Right lung (tissue), 10 donors: ENCODE measurements at places on chromosomes 7 and 10. TPM values are rescaled to one million over a fixed set of nuclear protein-coding genes. Genes with fewer than 3 reads are reported as not detected.

TMEM140 gene
- 19.0 TPM for polyA plus RNA-seq

H2BK1 gene
- polyA plus RNA-seq: not detected

GCK gene
- polyA plus RNA-seq: 2.2 TPM

MEIG1 gene
- polyA plus RNA-seq: 1.8 TPM

DGKI gene
- polyA plus RNA-seq: 0.61 TPM

TAS2R5 gene
- polyA plus RNA-seq: 6.7 TPM

FEZF1 gene
- not detected for polyA plus RNA-seq

CTAGE4 gene
- 7.4 TPM for polyA plus RNA-seq

HHEX gene
- polyA plus RNA-seq: 42.3 TPM

MOGAT3 gene
- polyA plus RNA-seq: 0.09 TPM

GRCh38 chr7:159068488-159068811, 76.2 kb downstream of the VIPR2 start:
- no peak for DNase-seq

- DNase-seq: no peak
Observed at GRCh38 chr10:88802523-88803285, at the start of gene LIPM. LIPM (plus strand) TSS chr10:88802730; CDS start chr10:88802897, 167 bp downstream.

DNA sequence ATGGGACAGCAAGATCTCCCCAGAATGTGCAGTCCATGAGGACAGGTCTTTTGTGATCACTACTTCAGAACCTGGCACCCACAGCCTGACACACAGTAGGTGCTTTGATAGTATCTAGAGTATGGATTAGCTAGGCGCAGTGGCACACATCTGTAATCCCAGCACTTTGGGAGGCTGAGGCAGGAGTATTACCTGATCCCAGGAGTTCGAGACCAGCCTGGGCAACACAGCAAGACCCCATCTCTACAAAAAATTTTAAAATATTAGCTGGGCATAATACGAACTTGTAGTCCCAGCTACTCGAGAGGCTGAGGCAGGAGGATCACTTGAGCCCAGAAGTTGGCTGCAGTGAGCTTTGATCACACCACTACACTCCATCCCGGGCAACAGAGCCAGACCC, 22.3 kb upstream of the ARPC1B start:
- DNase-seq: no peak

- DNase-seq: no peak
Observed at GRCh38 chr10:102407425-102408130, 11.0 kb downstream of the PSD start.

- no peak for DNase-seq
Observed at GRCh38 chr7:139744768-139745677, 32.8 kb downstream of the HIPK2 start.

DNA sequence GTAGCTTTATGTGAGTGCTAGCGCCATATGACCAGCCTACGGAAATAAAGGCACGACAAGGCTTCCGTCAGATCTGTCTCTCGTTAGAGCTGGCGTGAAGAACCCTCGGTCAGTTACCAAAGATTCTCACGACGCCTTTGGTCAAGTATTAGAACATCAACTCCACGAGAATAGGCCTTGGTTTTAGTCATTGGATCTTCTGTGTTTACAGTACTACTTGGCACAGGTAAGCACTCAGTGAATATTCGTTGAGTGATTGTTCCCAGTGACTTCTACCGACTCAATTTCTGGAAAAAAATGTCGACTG, 316 bp downstream of the RBM48 start:
- no peak for DNase-seq

GRCh38 chr7:112361154-112361553, 89.1 kb upstream of the IFRD1 start:
- no peak for DNase-seq

GRCh38 chr10:120819366-120819765, 31.8 kb upstream of the WDR11 start:
- no peak for DNase-seq

DNA sequence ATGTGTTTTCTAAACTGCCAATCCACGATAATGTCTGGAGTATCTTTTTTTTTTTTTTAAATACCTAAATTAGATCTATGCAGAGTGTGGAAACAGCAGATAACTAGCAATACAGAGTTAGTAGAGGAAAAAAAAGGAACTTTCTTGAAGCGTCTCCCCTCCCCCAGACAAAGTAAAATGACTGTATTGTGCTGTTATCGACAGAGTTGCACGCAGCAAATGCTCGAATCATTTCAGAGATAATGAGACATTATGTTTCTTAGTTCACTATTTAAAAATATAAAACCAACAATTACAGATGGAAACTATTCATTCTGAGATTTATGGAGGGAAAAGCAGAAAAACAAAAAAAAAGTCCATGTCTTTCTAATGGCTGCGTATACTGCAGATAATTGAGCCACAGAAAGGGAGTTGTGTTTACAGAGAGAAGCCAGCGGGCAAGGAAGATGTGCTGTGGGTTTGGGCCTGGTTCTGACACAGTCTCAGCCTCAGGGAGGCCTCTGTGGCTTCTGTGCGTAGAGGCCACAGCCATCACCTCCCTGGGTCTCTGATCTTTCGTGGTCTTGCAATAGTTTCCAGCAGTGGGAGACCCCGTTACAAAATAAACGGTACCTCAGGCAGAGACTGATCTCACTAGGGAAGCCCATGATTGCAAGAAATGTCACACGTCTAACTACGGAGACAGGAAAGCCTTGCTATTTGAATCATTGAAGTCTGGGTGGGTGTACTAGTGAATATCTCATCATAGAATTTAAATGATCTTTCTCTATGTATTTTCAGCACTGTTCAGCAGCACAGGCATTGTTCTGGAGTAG, 19.1 kb upstream of the KLF6 start:
- DNase-seq: no peak

DNA sequence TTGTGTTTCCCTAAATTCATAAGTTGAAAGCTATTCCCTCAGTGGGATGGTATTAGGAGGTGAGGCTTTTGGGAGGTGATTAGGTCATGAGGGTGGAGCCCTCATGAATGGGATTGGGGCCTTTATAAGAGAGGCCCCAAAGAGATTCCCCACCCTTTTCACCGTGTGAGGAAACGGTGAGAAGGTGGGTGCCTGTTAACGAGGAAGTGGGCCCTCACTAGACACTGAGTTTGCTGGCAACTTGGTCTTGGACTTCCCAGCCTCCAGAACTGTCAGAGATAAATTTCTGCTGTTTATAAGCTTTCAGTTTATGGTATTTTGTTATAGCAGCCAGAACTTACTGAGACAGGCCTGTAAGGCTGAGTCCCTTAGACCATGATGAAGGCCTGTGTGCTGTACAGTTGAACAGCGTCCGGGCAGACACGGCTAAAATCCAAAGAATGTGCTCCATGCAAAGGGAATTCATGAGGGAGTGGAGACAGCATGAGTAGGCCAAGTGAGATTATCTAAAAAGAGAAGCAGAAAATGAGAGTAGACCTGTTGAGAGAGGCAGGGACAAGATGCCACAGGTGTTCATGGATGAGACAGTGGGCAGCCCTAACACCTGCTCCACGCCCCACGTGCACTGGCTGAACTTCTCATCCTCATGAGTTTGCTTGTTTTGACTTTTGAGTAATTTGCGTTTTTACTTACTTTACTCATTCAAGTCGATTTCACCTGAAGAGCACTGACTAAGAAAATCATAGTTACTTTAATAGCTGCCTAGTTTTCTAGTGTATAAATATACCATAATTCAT, 66.9 kb upstream of the SFMBT2 start:
- DNase-seq: no peak

- no peak for DNase-seq
Observed at GRCh38 chr10:43852149-43852548, 203.5 kb upstream of the ZNF32 start.

GRCh38 chr7:39709768-39710311, 86.5 kb downstream of the RALA start:
- peak; percentile 83 for DNase-seq

- no peak for DNase-seq
Observed at GRCh38 chr7:90773269-90773668, 177.1 kb downstream of the CDK14 start.

DNA sequence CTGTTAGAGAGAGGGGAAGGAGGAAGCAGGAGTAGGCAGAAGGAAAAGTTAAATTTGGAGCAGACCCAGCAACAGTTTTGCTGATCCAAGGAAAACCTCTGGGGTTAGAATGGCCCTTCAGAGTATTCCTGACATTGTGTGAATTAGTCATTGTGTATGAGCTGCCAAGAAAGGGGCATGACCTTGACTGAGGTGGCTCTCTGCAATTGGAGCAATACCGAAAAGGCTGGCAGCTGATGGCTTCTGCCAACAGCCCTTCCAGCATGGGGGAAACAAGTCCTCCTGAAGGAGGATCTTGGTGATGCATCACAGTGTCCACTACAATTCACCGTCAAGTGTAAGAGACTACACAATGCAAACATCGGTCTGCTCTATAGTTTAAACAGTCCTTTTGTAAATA, 20.6 kb upstream of the WASL start:
- DNase-seq: peak; percentile 25

DNA sequence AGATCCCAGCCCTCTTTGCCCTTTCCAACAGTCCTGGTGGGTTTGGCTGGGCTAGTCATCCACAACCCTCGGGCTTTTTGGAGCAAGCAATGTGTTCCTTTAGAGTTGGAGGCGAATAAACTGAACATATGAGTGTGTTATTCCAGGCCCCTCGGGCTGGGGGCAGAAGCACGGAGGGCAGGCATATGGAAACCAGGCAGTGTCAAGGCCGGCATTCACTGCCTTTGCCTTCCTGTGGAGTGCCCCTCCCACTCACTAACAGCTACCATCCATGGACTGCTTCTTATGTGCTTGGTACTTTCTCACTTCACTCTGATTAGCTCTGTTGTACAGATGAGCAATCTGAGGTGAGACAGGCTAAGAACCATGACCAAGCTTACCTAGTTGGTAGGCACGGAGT, 53.9 kb upstream of the EFCAB10 start:
- no peak for DNase-seq

DNA sequence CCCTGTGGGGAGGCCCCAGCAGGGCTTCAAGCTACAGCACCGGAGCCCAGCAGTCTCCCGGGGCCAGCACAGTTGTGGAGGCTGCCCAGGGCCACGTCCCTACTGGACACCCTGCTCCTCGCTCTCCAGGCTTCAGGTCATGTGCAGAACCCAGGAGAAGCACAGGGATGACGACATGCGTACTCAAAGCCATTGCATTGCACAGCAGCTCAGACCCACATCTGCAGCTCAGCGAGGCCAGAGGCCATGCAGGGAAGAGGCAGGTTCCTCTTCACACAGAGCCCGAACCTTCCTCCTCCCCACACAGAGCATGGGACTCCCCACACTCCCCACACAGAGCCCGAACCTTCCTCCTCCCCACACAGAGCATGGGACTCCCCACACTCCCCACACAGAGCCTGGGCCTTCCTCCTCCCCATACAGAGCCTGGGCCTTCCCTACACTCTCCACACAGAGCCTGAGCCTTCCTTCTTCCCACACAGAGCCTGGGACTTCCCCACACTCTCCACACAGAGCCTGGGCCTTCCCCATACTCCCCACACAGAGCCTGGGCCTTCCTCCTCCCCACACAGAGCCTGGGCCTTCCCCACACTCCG, 12.3 kb downstream of the CFAP46 start:
- DNase-seq: no peak

GRCh38 chr10:132539431-132539839, 1.8 kb downstream of the INPP5A start:
- DNase-seq: no peak

GRCh38 chr10:68496072-68496471, 24.3 kb upstream of the DNA2 start:
- DNase-seq: no peak

GRCh38 chr7:114450431-114450830, 35.8 kb downstream of the FOXP2 start:
- DNase-seq: no peak

GRCh38 chr10:86287110-86287793, 79.3 kb downstream of the GRID1 start:
- no peak for DNase-seq

- peak; percentile 67 for DNase-seq
Observed at GRCh38 chr7:141533149-141533949, 17.9 kb upstream of the AGK start.

GRCh38 chr7:55575733-55576132, 3.4 kb upstream of the VOPP1 start:
- no peak for DNase-seq

DNA sequence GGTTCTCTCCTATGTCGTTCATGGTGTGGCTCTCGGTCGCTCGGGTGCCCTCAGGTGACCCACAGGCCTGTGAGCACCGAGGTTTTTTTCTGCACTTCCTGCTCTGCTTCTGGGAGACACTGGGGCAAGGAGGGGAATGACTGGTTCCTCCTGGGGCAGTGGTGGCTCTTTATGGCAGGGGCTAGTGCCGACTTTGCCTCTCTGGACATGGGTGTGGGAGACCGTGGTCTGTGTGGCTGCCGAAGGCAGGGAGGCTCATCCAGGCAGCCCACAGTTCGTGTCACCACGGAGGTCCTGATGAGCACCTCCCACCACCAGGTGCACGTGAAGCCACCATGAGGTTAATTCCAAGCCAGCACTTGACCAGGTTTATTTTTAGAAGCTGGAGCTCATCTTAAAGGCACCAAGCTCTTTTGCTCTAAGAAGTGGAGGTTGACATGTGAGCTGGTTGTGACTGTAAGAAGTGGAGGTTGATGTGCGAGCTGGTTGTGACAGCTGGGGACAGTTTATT, 24.7 kb upstream of the DPYSL4 start:
- DNase-seq: no peak

DNA sequence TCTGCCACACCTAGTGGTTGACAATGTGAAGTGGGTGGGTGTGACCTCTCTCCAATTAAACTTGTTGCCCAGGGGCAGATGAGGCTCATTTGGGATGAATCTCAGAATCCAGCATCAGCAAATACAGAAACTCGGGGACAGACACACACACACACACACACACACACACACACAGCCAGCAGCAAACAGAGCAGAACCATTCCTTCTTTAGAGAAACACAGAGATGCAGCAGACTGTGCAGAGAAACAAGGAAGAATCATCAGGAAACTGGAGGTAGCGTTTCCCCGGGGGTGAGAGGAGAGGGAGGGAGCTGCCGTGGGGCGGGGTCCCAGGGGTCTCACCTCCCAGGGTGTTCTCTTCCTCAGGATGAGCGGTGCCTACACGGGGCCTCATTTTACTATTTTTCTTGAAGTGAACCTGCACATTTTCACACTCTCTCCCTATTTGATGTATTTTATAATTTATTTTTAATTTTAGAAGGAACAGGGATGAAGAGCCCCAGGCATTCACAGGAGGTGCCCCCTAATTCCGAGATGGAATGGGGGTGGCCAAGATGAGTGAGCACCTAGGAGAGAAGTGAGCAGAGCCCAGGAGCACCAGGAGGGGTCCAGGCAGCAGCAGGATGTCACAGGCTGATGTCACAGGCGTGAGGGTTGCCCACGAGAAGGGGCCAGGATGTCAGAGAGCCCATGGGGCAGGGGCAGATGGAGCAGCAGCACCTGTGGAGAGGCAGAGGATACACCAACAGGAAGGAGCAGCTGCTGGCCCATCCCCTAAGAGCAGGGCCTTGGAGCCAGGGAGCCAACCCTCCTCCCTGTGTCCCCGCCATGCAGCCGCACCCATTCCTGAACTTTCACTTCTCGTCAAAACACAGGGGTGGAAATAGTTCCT, 85.3 kb upstream of the PPP2R2D start:
- DNase-seq: no peak

- no peak for DNase-seq
Observed at GRCh38 chr7:88396295-88396947, 89.7 kb upstream of the STEAP4 start.
